Activated CD4-positive, alpha-beta memory T cell treated with anti-CD3 and anti-CD28 coated beads for 36 hours (primary cell): ENCODE measurements at places on chromosomes 2 and 18. TPM values are rescaled to one million over a fixed set of nuclear protein-coding genes. Genes with fewer than 3 reads are reported as not detected.

LBH gene
- total RNA-seq, result 109 TPM

RAB6D gene
- total RNA-seq, result not detected

- no peak for DNase-seq
Measured at GRCh38 chr2:212832211-212833195, 293.9 kb upstream of the ERBB4 start.

ANAPC1 gene
- total RNA-seq, result 90.2 TPM

C1GALT1C1L gene
- not detected for total RNA-seq

GCG gene
- total RNA-seq, result not detected

GRCh38 chr2:221571551-221572218 lies 419 bp downstream of the EPHA4 start:
- DNase-seq, result no peak

GRCh38 chr18:78309924-78310323 lies 669.7 kb upstream of the SALL3 start:
- no peak for DNase-seq

MEIS1 gene
- not detected for total RNA-seq

- no peak for DNase-seq
Measured at GRCh38 chr2:15790326-15790725, 150.0 kb upstream of the MYCN start.
